ENCODE measurements at places on chromosomes 7 and 10.

DNA sequence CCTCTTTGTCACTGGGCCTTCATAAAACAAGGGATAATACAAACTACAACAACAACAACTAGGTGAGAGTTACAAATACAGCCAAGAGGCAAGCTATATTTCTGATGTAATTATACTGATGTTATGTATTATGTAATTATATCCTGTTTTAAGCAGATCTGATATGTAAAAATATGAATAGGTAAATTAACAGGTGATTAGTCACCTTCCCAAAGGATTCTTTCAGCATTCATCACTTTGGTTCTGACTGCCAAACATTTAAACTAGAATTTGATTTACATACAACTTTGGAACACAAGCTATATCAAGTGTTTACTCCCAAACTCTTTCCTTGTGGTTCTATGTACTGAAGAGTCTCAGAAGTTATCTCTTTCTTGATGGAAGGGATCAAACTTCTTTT lies 53.7 kb downstream of the BEND7 start:
- no peak for DNase-seq

DNA sequence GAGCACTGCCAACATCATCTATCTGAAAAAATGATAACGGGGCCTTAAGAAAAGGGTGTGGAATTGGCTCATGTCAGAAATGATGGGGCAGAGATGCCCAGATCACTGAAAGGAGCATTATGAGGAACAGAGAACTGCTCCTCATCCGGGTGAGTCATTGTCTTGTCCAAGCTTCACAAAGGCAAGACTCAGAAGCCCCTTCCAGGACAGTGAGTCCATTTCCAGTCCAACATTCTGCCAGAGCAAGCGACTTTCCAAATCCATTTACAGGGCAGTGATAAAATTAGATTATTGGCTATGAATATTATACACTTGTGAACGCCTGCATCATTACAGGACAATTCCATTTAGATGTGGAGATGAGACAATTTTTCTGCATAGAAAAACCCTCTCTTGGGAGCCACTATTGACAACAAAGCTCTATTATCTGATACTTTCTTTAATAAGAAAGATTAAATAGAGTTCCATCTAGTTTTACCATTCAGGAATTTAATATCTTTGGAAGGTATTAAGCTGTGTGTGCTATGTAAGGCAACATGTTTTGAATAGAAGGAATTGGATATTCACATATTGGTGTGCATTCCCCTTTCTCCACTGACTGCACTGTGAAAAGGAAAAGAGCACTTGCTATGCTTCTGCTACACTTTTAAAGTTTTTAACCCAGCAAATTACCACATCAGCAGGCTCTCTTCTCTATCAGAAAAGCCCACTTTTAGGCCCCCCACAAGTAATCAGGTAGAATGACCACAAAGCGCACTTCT lies 159.6 kb downstream of the NRP1 start:
- no peak for DNase-seq

DNA sequence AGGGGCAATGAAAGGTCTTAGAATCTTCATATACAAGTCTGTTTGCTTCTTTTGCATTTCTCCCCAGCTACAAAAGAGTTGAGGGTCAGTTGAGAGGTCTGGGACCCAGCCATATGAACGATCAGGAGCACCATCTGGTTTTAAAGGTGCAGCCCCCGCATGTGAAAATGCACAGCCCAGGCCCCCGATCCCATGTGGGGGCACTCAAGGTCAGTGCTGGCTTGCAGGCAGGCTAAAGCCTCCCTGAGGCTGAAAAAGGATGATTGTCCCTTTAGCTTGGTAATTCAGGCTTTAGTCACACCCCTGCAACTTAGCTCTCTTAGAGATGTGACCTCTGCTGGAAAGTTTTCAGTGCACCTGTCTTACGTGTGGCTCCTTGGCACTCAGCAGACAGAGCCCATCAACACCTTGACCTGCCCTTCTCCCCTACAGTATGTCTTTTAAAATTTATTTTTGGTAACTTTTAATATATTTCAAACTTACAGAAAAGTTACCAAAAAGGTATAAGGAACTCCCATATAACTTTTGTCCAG lies 80.1 kb upstream of the PDCD4 start:
- DNase-seq: no peak

GRCh38 chr7:2719007-2719406 lies 31.0 kb downstream of the AMZ1 start:
- no peak for DNase-seq

DNA sequence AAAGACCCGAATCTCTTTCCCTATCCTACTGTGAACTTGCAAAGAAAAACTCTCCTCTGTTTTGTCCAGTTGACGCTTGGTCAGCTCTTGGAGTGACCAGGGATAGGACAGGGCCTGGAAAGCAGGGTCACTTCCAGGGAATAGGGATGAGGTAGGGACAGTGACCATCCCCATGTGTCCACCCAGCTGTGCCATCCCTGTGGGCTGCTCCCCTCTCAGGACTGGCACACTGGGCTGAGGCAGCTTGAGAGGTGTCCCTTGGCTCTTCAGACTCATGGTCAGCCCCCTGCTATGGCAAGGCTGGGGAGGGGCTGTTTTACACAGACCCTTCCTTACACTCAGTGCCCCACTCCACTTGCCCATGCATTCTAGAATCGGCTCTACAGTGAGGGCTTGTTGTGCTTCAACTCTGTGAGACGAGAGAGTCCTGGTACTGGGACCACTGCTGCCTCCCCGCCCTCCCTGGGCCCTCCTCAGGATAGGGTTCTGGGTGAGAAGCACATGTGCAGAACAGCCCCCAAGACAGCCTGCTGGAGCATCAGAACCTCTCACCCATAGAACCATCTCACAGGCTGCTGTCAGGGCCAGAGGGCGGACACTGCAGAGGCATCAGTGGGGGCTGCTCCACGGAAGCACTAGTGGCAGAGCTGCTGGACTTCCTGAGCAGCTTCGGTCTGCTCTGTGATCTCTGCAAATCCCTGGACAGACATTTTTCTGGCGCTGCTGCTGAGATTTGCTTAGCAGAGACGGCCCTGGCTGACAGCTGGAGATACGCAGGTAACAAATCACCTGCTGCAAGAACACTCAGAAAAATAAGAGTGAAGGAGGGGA lies 202.8 kb upstream of the CXCL12 start:
- no peak for DNase-seq

DNA sequence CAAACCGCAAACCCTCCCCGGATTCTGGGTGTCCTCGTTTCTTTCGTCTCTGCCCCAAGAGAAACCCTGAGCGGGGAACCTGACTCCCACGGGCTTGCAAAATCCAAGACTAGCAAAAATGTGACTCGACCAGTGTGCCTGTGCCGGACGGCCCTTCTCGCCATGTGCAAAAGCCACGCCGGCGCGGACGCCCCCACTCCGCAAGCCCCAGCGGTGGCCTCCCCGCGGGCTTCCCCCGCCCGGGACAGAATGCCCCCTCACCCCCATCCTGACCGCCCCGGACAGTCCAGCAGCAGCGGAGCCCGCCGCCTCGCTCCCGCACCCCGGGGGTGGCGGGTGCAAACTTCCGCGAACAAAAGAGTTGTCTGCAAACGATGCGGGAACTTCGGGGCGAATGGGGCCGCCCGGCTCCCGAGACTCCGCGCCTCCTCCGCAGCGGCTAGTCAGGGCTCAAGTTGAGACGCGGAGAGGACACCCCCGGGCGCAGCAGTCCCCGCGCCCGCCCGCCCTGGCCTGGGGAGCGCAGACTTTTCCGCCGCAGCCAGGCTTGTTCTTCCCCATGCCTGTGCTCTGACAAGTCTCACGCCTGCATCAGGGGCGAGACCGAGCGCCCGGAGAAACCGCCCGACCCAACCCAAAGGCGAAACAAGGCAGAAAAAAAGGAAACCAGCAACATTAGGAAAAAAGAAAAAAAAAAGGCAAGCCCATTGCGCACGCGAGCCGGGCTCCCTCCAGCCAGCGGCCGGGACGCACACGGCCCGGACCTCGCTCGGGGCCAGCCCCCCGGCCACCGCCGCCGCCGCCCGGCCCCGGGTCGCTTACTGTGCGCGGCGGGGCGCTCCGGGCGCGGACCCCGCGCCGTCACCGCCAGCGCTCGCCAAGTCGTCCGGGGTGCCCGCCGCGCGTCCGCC lies 732 bp downstream of the FAM53B start:
- no peak for DNase-seq
